ENCODE measurements at places on chromosomes 12 and 14.

- no peak for DNase-seq
Observed at GRCh38 chr12:41184864-41185263, 3.3 kb upstream of the PDZRN4 start.

DNA sequence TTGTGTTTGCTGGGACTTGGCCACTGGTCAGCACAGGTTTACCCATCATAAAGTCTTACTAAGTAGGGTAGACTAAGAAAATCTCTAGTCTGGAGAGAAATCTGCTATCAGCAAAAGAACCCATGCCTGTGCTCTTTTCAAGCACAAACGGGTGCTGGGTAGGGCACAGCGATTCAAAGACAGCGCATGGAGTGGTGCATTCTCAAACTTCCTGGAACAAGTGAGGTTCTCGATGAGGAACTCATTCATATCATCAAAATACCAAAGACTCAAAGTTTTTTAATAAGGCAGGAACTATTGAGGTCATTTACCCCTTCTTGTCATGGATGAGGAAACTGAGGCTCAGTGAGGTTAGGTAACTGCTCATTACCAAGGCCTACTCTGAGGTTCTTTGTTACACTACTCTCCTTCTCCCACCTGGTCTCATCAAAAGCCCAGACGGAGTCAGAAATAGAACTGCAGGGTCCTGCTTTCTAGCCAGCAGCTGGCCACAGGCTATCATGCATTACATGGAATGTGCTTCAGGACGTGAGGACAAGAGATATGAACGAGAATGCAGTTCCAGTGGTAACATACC, 390.3 kb downstream of the ZFP36L1 start:
- DNase-seq: no peak

DNA sequence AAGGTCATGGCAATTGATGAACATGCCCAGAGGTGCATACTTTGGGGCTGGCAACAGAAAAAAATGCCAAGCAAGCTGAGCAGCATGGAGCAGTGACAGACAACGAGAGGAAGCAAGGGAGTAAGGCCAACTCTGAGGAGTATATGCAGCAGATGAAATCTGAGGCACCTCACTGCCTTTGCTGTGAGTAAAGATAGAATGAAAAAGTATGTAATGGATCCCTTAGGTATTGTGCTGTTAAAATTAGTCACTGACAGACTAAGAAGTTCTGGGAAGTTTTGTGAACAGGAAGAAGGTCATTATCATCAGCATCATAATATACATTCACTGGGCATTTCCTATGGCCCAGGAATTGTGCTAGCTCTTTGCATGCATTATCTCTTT, 269.9 kb downstream of the DUSP6 start:
- DNase-seq: no peak

DNA sequence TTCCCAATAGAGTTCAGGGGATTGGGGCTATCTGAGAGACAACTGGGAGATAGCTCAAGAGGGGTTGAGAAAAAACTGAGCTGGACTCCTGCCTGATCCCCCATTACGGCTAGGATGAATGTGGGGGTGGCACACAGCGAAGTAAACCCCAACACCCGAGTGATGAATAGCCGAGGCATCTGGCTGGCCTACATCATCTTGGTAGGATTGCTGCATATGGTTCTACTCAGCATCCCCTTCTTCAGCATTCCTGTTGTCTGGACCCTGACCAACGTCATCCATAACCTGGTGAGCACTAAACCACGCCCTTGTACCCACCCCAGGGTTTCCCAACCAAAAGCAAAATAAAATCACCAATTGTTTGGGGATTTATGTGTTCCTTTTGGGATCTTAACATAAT, 1.0 kb downstream of the ORMDL2 start:
- no peak for DNase-seq

DNA sequence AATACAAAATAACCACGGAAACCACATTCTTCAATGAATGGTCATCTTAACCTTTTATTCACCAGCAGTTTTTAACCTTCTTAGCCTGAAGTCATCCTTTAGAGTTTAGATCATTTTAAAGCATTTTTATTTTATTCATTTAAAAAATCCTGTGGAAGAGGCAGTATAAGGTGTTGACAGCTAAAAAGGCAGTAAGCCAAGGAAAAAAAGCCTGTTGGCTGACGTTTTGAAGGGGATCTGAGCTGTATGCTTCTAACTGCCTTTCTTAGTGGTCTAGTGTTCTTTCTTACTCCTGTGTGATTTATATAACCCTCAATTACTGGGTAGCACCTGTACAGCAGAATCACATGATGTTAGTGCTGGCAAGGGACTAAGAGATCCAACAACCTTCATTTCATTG, 438.3 kb upstream of the SEL1L start:
- no peak for DNase-seq

GRCh38 chr14:92945959-92946846, 23.3 kb downstream of the CHGA start:
- peak; percentile 83 for DNase-seq

DNA sequence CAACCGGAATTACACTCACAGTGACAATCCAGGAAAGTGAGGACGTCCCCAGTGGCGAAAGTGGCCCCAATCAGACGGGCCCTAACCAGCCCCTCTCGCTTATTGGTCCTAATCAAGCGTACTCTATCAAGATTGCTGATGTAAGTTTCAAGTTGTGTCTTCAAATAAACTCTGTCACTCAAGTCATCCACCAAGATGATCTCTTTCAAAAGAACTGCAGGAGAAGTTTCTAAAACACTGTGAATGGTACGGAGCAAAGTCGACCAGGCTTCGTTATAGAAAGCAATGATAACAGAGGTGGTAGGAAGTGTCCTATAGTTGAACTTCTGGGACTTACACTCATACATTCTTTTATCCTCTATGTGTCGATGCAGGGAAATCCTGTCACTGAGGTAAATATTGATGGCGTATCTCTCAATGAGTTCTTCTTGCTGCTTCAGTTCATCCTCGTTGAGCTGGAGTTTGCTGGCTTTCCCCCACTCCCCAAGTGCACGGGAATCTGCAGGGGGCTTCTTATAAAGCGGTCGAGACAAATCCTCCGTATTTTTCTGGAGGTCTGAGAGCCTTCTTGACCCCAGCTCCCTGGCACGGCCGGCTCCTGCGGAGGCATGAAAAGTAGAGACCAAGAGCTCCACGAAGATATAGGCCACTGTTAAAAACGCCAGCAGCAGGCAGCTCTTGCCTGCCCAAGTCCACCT, 604 bp downstream of the GALNT4 start:
- no peak for DNase-seq

DNA sequence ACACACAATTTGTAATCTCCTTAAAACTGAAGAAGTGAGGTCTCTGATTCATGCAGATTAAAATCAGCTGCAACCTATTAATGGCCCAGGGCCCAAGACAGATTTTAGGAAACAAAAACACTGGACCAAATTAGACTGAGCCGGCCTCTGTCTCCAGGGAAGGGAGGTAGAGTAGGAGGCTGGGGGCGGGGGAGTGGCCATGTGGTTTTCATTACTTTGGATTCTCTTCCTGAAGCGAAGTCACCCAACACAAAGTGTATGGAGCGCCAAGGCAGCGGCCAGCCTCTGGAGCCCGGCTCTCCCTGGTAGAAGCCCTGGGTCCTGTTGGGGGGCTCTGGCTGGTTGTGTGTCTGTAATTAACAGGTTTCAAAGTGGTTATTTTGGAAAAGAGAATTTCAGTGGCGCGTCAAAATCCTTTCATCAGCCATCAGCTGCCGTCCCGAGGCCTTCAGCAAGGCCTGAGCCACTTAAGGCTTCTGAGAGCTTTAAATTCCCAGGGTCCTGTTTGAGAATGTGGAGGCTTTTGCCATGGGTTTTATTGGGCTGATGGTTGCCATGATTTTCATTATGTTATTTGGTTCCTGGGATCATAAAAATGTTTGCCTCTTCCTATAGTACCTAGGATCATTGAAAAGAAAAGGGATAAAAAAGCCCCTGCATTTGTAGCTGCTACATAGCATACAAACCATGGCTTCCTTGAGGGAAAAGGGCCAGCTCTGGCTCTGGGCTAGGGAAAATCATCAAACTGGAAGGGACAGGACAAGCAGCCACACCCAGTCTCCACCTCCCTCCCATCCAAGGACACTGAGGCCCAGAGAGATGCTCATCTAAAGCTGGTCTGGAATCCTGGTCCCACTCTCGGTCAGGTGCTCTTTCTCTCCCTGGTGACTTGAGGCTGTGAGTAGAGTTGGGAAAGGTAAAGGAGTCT, 282.4 kb downstream of the ZFP36L1 start:
- DNase-seq: peak; percentile 22

DNA sequence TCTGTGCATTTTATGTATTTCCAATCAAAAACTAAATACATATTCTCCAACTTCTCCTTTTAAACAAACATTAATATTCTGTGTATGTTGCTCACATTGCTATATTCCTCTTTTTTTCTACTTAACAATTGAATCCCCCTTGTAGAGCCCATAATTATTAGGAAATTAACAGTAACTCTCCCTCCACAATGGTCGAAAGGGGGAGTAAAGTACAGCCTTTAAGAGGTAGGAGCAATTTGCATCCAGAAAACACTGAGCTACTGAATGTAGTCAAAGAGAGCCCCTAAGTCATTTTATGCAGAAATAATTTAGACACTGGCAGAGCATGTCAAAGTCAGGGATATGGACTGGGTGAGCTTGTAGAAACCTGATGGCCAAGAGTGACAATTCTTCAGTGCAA, 57.2 kb upstream of the SCN8A start:
- DNase-seq: no peak

DNA sequence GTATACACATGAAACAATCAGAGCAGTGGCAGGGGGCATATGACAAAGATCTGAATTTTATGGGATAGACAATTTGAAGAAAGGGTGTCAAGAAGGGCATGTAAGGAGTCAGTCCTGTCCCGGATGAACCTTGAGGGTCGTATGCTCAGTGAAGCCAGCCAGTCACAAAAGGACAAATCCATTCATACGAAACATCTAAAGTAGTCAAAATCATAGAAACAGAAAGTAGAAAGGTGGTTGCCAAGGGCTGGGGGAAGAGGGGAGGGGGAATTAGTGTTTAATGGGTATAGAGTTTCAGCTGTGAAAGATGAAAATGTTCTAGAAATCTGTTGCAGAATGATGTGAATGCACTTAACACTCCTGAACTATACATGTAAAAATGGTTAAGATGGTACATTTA, 157.5 kb downstream of the TGFB3 start:
- DNase-seq: no peak

GRCh38 chr12:125105600-125105999, 40.4 kb downstream of the AACS start:
- no peak for DNase-seq

GRCh38 chr14:38168416-38168815, 39.3 kb upstream of the SSTR1 start:
- no peak for DNase-seq

- DNase-seq: no peak
Observed at GRCh38 chr14:72499746-72500145, 394.2 kb downstream of the DPF3 start.

- no peak for DNase-seq
Observed at GRCh38 chr14:70425354-70425753, 8.5 kb upstream of the SYNJ2BP start.

GRCh38 chr12:106493531-106493930, 89.3 kb upstream of the RFX4 start:
- DNase-seq: no peak

- no peak for DNase-seq
Observed at GRCh38 chr14:22188318-22188717, 400.7 kb downstream of the DAD1 start.

- no peak for DNase-seq
Observed at GRCh38 chr12:105426766-105427165, 96.3 kb downstream of the C12orf75 start.

GRCh38 chr12:50398931-50399330, 1.8 kb upstream of the LARP4 start:
- no peak for DNase-seq

DNA sequence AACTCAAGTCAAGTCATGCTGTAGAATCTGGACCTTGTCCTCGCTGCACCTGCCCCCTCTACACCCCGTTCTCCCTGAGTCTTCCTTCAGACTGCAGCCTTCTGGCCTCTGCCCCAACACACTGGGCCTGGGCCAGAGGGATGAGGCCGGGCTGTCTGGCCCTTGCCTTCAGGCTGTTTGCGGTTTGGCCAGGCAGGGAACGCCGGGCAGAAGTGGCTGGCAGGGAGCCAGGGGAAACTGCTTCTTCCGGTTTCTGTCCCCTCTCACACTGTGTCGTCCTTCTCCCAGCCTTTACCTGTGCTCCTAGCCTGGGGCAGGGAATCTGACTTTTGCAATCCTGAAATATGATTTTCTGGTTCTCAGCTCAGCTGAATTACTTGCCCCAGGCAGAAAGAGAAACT, 13.5 kb downstream of the DGLUCY start:
- DNase-seq: no peak

- DNase-seq: no peak
Observed at GRCh38 chr14:100104006-100104352, 38.8 kb downstream of the EVL start.

DNA sequence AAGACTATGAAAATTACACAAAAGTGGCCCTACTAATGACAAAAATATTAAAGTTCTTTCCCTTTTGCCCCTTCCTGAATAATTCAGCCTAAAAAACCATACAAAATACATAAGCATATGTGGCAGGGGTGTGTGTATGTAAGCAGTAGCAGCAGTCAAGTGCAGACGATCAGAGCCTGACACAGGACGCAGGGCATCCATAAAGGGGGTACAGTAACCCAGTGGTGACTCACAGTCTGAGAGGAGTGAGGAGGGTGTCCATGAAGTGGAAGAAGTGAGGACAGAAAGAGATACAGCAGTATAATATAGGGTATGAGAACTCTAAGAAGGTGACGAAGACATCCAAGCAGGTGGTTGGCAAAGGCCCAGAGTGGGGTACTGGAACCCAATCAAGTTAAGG, 56.7 kb downstream of the RALGAPA1 start:
- no peak for DNase-seq

DNA sequence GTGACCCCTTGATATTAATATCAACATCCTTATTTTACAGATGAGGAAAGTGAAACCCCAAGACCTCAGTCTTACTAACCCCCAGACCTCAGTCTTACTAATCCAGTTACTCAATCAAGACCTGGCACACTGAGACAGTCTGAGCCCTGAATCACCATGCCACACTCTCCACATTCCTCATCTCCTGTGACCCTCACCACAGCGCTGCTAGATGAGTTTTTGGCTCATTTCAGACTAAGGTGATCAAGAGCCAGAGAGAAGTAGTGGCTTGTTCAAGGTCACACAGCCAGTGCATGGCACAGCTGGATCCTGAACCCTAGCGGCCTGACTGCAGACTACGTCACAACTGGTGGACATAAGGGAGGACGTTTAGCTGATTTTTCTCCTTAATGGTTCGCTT, 579.2 kb downstream of the BCL11B start:
- no peak for DNase-seq

All from H4 (cell line).